GM12892 (cell line): ENCODE measurements at places on chromosomes 7 and 10.

- DNase-seq = no peak
Measured at GRCh38 chr10:16779384-16779915, 37.8 kb downstream of the RSU1 start.

DNA sequence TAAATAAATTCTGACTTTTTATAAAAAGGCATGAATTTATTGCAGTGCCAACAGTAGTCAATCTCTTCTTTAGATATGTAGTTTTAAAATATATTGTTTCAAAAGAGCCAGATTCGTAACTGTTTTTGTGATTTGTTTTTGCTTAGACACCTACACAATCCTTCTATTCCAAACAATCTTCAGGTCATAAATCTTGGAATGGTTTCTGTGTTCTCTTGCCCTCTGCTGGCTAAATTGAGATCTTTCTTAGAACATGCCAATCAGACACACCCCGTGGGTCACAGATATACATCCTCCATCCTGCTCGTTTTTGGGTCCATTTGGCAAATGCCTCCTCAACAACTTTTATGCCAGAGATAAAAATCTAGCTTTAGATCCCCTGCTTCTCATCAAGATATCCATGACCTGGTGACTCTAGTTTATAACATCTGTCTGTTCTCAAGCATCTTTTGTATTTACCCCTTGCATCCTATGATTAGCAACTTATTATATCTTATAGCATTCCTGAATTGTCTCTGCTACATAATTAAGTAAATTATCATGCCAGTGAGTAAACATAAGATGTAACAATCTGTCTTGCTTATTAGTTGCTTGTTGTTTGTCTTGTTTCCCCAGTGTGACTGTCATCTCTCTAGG lies 35.3 kb upstream of the IFRD1 start:
- DNase-seq = no peak

DNA sequence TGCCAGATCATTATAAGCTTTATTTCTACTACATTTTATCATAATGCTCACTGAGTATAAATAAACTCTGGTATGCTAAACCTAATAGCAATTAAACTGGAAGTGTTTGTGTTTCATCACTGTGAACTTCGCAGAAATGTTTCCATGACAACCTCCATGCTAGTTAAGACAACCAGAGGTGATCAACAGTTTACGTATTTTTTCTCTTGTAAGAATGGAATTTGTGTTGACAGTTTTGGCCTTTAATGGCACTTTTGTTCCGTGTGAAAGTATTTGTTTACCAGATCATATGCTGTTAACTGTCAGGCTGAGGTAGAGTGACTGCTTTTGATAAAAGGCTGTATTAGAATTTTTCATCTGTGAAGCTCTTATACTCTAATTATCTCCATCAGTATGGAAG lies 212.1 kb upstream of the PPP1R3A start:
- no peak for DNase-seq

GRCh38 chr10:72418679-72419078 lies 64.0 kb upstream of the DNAJB12 start:
- no peak for DNase-seq

GRCh38 chr7:1238450-1238882 lies 5.8 kb downstream of the UNCX start:
- no peak for DNase-seq

DNA sequence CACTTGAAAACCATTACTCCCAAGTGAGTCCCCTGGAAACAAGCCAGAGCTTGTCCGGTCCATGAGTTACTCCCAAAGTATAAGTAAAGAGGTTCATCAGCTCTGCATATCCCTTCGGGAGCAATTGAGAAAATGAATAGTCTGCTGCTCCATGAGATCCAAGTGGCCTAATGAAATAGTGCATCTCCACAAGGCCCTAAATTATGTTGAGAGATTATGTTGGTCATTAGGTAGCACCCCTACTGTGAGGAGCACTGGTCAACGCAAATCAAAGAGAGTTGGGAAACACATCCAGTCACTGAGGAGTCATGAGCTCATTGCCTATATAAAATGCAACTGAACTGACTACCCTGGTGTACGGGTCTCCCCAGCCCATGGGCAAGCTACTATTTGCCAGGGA lies 205.5 kb upstream of the AOAH start:
- no peak for DNase-seq

DNA sequence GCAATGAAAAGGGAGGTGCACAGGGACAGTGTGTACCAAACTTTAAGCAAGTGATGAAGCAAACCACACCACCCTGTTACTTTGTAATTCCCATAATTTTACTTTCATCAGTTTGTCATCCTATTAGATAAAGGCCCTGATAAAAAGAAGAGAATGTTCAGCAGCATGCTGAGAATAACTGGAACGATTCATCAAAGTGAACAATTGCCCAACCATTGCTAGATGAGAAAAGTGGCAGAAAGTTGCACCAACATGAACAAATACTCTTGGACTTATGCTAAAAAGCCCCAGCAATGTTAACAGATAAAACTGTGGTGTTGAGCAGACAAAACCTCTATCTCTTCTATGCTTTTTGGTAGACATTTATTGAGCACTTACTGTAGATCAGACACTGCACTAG lies 75.5 kb upstream of the PCGF5 start:
- no peak for DNase-seq

DNA sequence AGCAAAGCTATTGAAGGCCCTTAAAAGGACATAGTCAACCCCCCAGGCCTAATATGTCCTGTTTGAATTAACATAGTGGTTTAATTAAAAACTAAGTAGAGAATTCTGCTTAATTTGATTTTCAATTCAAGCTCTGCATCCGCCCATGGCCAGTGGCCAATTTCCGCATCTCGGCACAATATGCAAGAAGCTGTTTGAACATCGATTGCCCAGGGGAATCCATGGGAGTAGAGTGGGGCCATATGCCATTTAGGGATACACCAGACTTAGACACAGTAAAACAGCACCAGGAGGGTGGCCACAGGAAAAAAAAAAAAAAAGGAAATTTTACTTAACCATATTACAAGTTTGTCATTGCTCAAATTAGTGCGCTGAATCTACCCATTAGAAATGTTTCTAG lies 100.4 kb downstream of the LMBR1 start:
- DNase-seq = no peak

DNA sequence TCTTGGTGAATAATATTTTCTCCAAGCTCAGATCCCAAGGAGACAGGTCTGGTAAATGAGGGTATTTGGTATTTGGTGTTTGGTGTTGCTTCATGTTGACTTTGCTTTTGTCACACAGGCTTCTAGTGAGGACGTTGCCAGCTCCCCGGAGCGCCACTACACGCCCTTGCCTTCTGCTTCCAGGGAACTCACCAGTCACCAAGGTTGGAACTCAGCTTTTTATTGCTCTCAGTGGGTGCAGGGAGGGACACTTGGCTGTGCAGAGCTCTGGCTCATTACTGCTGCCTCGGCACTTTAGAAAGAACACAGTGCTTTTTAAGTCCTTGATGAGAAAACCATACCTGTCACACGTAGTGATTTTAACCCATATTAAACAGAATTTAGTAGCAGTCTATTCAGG lies 892.9 kb downstream of the LRMDA start:
- DNase-seq = no peak

- no peak for DNase-seq
Measured at GRCh38 chr7:51070151-51070550, 246.5 kb downstream of the COBL start.
